ENCODE measurements at places on chromosomes 4 and X.

- no peak for DNase-seq
Observed at GRCh38 chr4:112403101-112403945, 106.2 kb downstream of the ALPK1 start.

GRCh38 chr4:110106931-110107296 lies 91.5 kb downstream of the ELOVL6 start:
- no peak for DNase-seq

DNA sequence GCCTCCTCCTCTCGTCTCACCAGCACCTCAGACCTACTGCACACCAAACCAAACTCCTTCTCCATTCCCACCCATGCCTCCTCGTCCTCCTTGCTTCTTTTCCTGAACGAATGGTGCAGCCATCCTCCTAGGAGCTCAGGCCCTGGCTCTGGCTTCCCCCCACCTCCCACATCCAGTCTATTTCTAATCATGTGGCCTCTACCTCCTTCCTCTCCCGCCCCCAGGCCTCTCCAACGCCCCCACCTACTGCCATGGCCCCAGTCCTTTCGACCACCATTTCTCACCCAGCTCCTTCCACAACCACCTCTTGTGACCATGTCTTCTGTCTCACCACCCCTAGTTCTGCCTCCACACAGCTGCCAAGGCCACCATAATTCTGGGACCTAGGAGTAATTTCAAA lies 127.1 kb downstream of the PJA1 start:
- DNase-seq, result no peak

DNA sequence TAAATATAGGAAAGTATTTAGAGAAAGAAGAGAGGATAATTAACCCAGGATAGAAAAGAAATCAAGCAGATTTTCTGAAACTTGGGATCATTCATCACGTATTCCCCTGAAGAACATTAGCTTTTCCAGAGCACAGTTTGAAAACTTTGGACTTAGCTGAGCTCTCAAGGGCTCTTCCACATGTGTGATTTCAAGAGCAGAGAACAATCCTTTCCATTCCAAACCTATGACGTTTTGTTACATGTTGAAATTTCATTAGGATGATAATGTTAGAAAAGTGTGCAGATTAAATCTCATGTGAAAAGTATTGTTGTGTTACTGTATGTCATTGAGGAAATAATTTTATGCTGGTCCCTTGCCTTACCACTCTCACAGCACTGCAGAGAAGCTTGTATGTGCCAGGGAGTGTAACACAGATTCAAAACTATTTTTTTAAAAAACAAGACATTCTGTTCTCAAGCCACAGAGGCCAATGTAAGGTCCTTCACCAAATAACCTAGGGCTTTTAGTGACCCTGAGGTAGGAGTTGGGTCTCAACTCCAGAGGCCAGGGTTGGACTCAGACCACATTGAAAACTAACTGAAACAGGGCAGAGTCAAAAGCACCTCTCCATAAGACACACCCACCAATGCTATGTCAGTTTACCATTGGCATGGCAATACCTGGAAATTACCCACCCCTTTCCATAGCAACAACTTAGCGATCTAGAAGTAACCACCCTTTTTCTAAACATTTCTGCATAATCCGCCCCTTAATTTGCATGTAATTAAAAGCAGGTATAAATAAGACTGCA lies 141.3 kb downstream of the ANXA5 start:
- DNase-seq, result no peak

DNA sequence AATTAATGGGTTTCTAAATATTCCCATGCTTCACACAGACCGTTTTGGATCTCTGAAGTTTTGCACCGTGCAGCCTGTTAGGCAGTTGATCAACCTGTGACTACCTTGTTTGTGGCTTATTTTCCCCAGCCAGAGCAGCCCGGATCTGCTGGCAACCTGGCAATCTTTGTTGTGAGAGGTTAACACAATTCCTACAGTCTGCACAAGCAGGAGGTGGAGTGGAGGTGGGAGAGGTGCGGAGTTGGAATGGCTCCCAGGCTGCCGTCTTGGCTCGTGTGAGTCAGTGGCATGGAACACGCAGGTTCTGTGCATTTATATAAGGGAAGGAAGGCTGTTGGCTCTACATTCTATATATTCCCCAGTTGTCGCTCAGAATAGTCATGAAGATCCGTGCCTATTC lies 70.9 kb upstream of the STOX2 start:
- DNase-seq, result no peak

- no peak for DNase-seq
Observed at GRCh38 chrX:51860679-51861078, 32.7 kb upstream of the MAGED1 start.

GRCh38 chr4:3781997-3782930 lies 16.1 kb downstream of the ADRA2C start:
- DNase-seq, result no peak

- DNase-seq, result no peak
Observed at GRCh38 chrX:154749856-154750255, 1.0 kb downstream of the GAB3 start.

DNA sequence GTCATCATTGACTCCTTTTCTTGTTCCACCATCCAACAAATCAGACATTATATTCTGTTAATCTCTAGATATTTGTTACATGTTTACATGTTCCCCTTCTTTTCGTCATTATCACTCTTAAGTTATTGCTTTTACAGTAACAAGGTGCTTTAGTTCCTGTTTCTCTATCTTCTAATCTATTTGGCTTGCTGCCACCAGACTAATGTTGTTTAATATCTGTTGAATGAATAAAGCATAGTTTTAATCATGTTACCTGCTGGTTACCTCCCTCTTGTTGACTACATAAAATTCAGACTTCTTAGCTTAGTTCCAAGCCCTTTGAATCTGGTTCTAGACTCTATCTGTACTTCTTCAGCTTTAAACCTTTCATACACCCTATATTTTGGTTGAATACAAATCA lies 129.8 kb upstream of the TRIM2 start:
- no peak for DNase-seq

DNA sequence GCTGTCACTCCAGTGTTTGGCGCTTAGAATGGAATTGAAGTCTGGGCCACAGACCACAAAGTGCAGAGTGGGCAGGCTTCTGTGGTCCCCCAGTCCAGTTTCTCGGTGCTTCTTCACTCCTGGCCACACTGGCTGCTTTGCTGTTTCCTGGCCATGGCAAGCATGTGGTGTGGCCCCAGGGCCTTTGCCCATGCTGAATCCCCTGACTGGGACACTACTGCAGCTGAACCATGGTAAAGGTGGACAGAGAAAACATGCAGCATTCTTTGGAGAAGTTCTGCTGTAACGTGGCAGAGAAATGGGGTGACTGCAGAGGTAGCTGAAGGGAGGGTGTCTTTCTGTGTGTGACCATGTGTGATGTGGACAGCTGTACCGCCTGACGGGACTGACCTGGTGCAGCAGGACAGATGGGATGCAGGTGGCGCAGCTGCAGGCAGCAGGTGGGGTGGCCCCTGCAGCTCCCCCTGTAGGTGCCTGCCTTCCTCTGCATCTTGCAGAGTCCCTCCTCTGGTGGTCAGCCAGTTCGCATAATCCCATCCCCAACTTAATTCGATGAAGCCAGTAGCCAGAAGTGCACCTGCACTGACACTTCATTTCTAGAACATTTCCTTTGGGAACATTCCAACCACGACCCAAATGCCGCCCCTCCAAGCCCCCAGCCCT lies 13.2 kb upstream of the S100P start:
- DNase-seq, result no peak

- DNase-seq, result no peak
Observed at GRCh38 chr4:108829966-108830492, 67.2 kb upstream of the ETNPPL start.

- no peak for DNase-seq
Observed at GRCh38 chr4:6499238-6499600, 26.8 kb upstream of the PPP2R2C start.

DNA sequence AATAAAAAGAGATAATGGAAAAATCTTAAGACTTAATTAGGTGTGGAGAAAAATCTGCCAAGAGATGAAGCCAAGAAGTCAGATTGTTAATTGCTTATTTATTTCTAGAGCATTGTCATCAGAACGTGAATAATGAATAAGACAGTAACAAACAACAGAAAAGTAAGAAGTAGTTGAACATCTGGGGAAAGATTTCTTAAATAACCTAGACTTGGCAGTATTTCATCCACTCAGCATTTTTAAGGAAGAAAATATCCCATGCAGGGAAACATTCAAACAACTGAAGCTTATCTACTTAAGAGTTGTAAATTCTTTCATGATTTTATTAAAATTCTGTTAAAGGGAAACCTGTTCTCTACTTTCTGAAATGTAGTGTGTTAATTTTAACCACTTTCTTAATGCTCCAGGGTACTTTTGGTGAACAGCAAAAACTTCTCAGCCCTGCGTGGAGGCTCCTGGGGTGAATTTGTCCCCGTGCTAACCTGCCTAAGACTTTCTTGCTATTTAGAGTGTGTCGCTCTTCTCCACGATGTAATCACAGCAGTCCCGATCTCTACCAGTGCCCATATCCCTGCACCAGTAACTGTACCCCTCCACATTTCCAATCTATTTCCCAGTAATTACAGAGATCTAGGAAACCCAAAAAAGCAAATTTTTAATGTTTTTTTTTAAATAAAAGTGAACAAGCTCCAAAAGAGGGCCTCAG lies 124.6 kb downstream of the CORIN start:
- DNase-seq, result no peak

GRCh38 chr4:137861682-137862081 lies 329.4 kb upstream of the PCDH18 start:
- DNase-seq, result no peak

- DNase-seq, result no peak
Observed at GRCh38 chrX:1351981-1352714, 15.6 kb downstream of the IL3RA start.

DNA sequence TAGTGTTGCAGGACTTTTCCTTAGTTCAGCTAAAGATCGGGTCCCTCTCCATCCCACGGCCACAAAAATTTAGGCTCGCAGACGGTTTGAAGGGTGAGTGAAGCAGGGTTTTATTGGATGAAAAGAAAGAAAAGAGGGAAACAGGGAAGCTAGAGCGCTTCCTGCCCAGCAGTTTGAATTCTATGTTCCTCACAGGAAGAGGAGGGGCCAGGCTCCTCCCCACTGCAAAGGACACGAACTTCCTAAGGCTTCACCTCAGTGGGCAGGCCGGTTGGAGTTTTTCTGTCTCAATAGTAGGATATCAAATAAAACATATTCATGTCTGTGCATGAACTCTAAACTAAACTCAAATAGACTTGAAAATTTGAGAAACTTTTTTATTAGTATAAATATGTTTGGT lies 27.4 kb downstream of the DAPP1 start:
- no peak for DNase-seq

GRCh38 chrX:2370456-2370855 lies 130.3 kb downstream of the DHRSX start:
- no peak for DNase-seq

DNA sequence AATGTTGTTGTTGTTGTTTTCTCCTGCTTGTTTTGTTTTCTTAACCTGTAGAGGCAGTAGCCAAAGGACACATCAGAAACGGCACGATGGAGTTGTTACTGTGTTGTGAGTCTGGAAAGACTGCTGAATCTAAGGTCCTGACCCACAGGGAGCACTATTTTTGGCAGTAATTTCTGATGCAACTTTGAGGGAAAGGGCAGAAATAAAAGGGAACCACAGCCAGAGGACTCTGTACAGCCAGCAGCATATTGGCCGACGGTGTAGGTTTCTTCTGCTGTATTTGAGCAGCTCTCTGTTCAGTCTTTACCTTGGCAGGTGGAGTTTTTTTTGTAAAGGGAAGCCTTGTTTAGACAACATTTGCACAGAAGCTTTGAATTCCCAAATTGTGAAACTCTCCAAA lies 203.0 kb upstream of the GPR101 start:
- no peak for DNase-seq

DNA sequence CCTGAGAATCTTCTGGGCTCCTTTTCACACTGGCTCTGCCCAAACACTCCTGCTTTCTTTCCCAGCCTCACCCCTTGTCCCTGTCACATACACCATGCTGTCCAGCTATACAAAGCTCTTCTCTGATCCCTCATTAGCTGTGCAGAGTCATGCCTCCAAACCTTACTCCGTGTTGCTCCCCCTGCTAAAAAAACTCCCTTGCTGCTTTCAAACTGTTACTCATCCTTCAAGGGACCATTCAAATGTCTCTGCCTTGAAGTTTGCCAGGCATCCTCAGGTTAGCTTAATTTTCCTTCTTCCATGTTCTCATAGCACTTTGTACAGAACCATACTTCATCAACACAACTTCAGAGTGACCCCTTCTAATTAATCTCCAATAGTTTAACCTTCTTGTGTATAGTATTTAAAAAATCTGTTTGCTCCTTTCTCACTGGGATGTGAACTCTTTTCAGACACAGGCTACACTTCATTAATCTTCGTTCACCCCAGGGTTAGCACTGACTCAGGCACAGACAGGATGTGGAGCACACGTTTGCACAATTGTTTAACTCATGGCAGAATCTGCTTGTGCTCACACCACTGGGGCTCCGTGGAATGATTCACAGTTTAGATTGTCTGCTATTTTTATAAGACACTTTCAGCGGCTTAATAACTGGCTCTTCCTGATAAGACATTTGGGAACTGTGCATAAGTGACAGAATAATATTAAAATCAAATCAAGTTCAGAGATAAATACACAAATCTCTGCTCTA lies 21.4 kb upstream of the SEL1L3 start:
- no peak for DNase-seq

DNA sequence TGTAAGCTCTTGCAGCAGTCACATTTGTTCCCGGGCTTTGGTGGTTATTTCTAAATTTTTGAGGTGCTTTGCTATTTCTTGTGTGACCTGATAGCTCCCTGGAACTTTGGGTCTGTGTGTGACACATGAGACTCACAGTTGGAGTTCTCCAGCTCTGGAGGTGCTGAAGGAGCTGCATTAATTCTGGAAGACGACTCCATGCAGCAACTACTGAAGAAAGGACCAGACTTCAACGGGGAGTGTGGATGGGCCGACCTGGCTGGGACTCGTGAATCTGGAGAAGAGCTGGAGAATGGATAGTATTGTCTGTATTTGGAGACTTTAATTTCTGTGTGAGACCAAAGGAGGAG lies 1.5 kb downstream of the MRFAP1 start:
- no peak for DNase-seq

DNA sequence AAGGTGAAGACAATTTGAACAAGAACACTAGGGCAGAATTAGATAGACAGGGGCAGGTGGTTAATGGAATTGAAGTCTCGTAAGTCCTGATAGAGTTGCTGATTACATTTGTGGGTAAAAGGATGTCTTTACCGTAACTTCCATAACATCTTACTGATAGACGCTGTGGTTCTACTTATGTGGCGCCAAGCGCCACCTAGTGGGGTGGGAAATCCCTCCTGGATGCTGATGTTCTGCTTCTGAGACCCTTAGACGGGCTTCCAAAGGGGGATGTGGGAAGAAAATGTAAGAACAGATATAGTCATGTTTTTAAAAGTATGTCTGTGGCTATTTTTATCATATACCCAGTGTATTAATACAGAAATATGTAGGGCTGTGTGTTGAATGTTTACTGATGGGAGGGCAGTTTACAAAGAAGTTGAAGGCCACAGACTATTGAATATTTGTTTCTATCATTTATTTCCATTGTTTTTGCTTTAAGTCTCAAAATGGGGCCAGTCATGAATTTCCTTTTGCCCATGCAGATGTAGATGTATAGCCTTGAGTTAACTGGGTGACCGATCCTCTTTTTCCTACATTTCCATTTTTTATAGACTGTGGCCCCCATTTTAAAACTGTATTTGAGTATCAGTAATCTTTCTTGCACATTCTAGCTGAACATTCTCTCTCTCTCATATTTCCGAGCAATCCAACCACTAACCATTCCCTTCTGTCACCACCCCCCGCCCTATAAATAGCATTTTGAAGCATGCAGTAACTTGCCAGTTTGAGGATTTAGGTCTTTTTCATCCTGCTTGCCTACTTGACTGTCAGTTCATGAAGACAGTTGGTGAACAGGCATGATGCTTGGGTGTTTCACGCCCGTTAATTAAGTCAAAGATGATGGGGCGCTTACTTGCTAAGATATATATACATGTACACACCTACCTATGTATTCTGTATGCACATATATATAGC lies 12.1 kb upstream of the TLR8 start:
- DNase-seq, result peak; percentile 16

Measured in left ventricle myocardium inferior (tissue), 1 donor.